Islet precursor cell (in vitro differentiated cells): ENCODE measurements at places on chromosomes 5 and 9.

DNA sequence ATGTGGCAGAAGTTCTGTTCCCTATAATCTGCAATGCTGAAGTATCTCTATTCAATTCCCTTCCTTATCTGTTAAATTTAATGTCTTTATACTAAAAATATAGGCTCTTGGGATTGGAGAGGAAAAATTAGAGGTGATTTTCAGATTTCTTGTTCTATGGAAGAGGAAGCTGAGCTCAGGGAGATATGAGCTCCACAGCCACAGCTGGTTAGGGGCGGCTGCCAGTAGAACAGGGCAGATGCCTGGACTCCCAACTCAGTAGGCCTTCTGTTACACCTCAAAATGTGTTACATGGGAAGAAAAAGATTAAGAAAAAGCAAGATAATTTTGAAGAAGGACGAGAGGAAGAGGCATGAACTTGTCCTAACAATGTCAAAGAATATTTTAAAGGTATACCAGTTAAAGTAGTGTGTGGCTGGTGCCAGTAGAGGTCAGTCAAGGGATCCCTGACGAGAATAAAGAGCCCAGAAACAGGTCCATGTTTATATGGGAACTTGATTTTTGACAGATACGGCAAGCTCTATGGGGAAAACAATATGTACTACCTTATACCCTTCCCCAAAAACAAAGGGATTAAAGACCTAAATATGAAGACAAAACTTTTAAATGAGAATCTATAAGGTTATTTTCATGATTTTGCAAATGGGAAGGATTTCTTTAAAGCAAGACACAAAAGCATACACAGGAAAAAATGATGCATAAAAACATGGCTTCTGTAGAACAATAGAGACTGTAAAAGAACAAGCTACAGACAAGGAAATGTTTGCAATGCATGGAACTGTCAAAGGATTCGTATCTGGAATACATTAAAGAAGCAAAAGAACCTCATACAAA lies 28.7 kb downstream of the DNAJC21 start:
- DNase-seq: no peak

- no peak for DNase-seq
Observed at GRCh38 chr5:85159395-85159794, 774.7 kb upstream of the EDIL3 start.

GRCh38 chr5:124419531-124419930 lies 326.9 kb downstream of the ZNF608 start:
- no peak for DNase-seq

- DNase-seq: no peak
Observed at GRCh38 chr9:92616199-92616641, 53.7 kb downstream of the IPPK start.

GRCh38 chr5:142156839-142157463 lies 48.4 kb downstream of the NDFIP1 start:
- no peak for DNase-seq
